ENCODE measurements at places on chromosomes 3 and 15. TPM values are rescaled to one million over a fixed set of nuclear protein-coding genes. Genes with fewer than 3 reads are reported as not detected.

DNA sequence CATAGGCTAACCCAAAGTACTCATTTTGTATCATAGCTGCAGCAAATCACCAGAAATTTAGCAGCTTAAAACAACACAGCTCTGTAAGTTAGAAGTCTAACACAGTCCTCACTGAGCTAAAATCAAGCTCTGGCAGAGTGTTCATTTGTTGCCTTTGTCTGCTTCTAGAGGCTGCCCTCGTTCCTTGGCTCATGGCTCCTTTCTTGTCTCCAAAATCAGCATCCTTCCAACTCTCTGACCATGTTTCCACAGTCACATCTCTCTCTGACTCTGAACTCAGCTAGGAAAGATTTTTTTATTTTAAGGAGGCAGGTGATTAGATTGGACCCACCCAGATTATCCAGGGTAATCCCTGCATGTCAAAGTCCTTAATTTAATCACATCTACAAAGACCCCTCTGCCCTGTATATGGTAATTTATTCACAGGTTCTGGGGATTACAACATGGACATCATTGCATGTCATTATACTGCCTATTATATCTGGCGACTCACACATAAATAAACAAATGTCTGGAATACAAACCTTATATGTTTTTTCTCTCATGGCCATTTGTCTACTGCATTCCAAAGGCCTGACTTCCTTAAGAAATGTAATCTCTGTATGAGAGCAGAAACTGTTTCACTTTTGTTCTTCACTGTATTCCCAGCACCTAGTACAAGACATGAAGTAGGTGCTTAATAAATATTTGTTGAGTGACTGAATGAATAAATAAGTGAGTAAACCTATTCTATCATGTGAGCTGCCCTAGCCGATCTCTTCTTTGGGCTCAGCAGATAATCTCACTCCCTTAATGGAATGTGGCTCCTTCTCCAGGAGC, 15.1 kb upstream of the UACA start:
- DNase-seq = no peak

DNA sequence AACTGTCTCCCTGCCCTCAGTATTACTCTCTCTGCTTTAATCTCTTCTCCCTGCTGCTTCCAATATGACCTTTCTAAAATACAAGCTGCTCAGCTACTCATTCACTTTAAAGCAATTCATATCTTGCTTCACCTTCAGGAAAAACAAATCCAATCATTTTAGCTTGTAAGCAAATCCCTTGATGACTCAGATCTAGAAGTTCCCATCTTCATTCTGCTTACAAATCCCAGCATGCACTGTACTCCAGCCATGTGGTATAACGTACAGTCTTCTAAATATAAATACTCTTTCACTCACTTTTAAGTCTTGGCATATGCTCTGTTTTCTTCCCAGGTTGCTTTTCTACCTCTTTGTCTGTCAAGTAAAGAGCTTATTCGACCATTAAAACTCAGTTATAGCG, 1009.1 kb upstream of the SEMA6D start:
- DNase-seq = no peak

Gene SPSB4
- total RNA-seq = 0.29 TPM

GRCh38 chr3:195876297-195877064, 31.9 kb downstream of the TNK2 start:
- DNase-seq = peak; percentile 30

GRCh38 chr15:28915935-28916334, 30.2 kb downstream of the APBA2 start:
- DNase-seq = no peak
